ENCODE measurements at places on chromosomes 7 and 10.

- no peak for DNase-seq
These were observed 62.7 kb upstream of the ABLIM1 start for GRCh38 chr10:114720685-114721278.

DNA sequence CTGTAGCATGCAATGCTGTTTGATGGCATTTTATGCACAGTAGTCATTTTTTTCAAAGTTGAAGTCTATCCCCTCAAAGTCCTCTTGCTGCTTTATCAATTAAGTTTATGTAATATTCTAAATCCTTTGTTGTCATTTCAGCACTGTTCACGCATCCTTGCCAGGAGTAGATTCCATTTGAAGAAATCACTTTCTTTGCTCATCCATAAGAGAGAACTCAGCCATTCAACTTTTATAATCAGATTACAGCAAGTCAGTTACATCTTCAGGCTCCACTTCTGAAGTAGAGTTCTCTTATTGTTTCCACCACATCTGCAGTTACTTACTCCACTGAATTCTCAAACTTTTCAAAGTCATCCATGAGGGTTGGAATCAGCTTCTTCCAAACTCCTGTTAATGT is 32.3 kb downstream of the SDHAF3 start:
- DNase-seq = no peak

GRCh38 chr10:61089251-61089650 is 145.3 kb upstream of the RHOBTB1 start:
- DNase-seq = no peak

GRCh38 chr7:150631866-150632864 is at the start of gene GIMAP6:
GIMAP6 (minus strand) TSS chr7:150632385; CDS start chr7:150630142, 2,243 bp downstream.
- peak; percentile 2 for DNase-seq

DNA sequence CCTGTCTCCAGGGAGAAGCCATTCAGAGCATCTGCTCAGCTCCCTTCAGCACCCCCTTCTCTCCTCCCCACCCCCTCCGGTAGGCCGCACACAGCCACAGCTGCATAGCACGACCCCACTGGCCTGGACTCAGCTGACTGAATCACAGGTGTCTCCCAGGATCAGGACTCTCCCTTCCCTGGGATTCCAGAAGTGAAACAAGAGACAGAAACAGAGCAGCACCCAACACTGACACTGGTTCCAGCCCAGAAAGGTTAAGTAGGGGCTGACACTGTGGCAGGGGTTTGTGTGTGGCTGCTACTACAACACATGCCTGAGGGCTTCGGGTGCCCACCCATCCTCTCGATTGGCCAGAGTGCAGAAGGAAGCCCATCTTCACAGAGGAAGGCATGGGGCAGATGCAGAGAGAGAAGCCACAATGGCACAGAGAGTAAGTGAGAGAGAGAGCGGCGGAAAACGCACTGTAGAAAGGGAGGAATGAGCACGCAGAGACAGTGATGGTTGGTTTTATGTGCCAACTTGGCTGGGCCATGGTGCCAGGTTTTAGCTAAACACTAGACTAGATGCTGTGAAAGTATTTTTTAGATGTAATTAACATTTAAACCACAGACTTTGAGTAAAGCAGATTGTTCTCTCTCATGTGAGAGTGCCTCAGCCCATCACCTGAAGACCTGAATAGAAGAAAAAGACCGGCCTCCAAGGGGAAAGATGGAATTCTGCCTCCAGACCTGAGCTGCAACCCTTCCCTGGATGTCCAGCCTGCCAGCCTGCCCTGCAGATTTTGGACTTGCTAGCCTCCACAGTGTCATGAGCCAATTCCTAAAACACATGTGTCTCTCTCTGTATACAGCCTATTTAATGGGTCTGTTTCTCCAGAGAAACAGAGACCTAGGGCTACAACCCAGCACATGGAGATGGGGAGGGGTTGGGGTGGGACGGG is 107.5 kb downstream of the GRB10 start:
- DNase-seq = no peak

DNA sequence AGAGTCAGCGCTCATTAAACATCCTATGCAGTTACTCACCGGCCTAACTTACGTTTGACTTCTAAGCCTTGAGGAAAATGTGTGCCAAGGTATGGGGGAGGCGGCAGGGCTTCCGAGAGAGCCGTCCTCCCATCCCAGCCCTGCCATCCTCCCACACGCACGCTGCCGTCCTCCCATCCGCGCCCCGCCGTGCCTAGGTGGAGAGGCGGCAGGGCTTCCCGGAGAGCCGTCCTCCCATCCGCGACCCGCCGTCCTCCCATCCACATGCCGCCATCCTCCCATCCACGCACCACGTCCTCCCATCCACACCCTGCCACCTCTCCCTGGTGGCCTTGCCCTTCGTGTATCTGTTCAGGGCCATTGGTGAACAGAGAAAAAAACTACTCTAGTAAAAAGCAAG is 162.7 kb downstream of the PRKAG2 start:
- no peak for DNase-seq

DNA sequence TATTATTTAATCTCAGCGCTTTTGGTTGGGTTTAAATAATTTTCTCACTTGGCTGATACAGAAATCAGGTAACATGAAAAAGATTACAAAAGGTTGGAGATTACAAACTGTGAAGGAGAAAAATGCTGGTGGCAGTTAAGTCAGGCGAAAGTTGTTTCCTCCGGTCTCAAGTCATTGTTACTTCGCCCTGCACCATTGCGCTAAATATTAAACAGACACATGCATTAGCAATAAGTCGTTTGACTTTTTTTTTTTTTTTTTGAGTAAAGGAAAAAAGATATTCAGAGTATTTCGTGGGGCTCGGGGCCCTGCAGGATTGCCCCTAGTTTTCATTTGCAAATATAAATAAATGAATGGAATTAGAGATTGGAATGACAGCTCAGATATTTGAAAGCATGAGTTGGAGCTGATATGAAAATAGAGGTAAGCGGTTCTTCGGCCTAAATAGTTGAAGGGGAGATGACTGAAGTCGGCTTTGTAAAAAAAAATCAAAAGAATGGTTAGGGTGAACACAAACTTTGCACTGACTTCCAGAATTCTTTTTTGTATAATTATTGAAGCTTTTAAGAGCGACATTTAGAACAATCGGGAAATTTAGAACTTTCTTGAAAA is 914 bp downstream of the SDHAF3 start:
- DNase-seq = peak; percentile 77

DNA sequence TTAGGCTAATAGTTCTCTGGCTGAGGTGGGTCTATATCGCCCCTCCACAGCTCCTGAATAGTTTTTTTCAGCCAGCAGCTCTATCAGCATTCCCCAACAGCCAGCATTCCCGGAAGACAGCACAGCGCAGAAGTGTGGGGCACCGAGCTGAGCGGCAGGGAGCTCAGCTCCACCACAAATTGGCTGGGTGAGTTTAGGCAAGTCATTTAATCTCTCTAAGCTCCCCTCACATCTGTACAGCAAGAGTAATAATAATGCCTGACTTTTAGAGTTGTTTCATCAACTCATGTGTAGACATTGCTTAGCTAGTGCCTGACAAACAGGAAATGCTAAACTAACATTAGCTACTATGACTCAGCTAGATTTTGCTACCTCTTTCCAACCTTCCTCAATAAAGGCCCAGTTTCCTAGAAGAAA is 247.9 kb upstream of the PTN start:
- DNase-seq = peak; percentile 3

DNA sequence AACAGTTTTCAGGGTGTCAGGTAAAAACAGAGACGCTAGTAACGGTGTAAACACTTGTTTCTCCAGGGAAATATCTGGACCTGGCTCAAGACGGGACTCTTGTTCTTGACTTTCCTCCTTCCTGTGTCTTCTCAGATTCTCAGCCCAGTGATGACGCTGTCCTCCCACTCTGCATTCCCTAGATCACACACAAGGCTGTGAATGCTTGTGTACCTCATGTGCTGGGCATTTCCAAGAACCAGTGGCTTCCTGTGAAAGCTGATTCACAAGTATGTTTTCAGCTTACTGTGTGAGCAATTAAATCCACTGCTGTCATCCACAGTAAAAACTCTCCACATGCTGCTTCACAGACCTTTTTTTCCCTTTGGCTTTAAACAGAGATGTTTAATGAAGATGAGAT is 193.8 kb upstream of the DPP6 start:
- DNase-seq = no peak

DNA sequence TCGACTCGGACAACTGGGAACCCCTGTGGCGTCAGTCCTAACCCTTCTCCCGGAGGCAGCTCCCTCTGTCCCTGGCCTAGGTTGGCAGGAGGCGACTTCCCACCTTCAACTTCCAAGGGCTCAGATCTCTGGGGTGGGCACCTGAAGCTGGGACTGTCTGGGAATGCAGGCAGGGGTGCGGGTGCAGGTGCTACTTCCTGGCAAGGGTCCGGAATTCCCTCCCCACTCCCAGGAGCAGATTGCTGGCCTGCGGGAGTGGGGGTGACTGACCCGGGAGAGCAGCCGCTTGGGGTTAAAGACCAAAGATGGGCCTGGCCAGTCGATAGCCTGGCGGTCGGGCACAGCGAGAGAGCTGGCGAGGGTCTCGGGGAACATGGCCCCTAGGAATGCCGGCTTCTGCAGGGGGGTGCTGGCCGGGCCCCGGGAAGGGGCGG is 387 bp downstream of the EPHA1 start:
- DNase-seq = no peak

GRCh38 chr10:61023053-61023452 is 79.1 kb upstream of the RHOBTB1 start:
- no peak for DNase-seq

DNA sequence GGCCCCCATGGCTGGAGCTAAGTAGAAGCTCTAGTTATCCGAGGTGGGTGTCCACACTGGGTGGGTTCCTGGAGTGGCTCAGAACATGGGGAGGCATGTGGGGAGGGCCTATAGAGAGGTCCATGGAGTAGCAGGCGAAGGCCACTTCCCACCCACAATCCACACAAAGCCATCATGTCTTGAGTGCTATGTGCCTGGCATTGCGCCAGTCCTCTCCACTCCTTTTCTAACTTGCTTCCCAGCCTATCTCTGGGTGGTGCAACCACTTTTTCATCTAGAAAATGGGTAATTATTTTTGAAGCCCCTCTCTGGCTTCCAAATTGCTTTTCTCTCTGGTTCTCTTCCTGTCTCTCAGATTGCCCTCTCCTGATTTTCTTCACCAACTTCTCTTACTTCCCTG is 263.6 kb downstream of the PHTF2 start:
- DNase-seq = no peak

- DNase-seq = no peak
These were observed 54.7 kb downstream of the CHRM2 start for GRCh38 chr7:136923111-136923667.

DNA sequence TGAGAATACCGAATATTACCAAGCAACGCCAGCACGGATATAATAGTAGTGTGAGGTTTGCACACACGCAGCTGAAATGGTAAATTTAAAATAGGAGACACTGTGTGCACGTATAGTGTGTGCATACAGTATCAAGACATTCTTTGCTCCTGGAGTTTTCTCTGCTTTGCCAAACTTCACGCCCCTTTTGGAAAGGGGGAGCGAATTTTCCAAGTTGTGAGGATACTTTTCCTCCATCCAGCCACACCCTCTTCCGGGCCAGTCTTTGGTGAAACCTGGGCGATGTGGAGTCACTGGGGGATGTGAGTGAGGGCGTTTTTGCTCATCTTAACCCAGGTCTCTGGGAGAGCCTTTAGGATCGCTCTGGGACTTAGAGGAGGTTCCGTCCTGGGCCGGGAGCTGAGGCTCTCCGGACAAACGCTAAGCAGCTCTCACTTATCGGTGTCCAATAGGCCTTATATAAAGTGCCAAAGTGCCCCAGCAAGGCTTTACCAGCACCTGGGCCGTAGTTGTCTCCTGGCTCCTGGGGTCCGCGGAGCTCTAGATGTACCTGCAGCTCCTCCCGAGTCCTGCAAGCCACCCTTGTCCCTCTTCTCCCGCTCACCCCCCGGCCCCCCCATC is 160.0 kb upstream of the MKI67 start:
- DNase-seq = no peak

GRCh38 chr10:10471758-10472157 is 545.9 kb upstream of the CELF2 start:
- DNase-seq = no peak

- DNase-seq = no peak
These were observed 271.9 kb upstream of the MKI67 start for GRCh38 chr10:128398118-128398517.

- no peak for DNase-seq
These were observed 46.1 kb upstream of the PPP2R2D start for GRCh38 chr10:131854579-131855335.

GRCh38 chr7:100540073-100540723 is 1.2 kb downstream of the AGFG2 start:
- DNase-seq = no peak

DNA sequence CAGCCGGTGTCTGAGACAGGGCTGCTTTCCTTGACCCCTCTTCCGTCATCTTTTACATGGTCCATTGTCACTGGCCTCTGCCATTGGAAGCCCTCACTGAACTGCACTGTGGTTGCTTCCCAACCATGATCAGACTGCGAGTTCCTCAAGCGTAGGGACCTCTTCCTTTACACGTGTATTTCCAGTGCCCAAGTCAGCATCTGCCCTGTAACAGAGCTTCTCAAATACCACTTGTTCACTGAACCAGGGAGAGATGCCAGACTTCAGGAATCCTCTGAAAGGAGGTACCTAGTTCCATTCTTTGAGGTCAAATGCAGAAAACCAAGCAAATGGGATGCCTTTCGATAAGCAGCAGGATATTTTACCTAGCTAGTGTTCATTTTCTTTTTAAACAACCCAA is 145.1 kb downstream of the NRP1 start:
- DNase-seq = no peak

DNA sequence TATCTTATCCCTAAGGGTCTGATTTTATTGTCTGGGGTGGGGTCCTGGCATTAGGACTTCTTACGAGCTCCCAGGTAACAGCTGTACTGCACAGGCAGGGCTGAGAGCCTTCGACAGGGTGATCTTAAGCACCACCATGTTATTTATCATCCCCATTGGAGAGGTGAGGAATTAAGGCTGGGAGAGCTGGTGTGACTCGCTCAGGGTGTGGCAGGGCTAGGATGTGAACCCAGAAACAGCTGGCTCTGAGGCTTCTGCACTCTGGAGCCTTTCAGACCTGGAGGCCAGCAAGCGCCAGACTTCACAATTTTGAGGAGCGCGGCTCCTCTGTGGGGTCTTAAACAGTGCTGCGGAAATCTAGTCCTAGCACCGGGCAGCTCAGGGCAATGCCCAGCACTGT is 27.4 kb upstream of the NDST2 start:
- no peak for DNase-seq
